ENCODE measurements at places on chromosomes 5 and 9.

- no peak for DNase-seq
- H3K4me3 ChIP-seq: no peak overlapping the region
- no peaks in the 10 kb centered on the region for H3K36me3 ChIP-seq
- H3K27ac ChIP-seq: no peak overlapping the region
- no peaks in the 10 kb centered on the region for H3K27me3 ChIP-seq
These were observed 49.0 kb downstream of the SECISBP2 start for GRCh38 chr9:89367281-89367680.

- H3K27me3 ChIP-seq: no peaks in the 10 kb centered on the region
- no peak for DNase-seq
- peaks cover 6% of the 10 kb centered on the region for H3K4me1 ChIP-seq
- peaks cover 7% of the 10 kb centered on the region for H3K36me3 ChIP-seq
- no peak overlapping the region for H3K27ac ChIP-seq
These were observed 33.1 kb upstream of the TRIM32 start for GRCh38 chr9:116654059-116654355.

GRCh38 chr5:181161534-181162175 lies 14.3 kb downstream of the OR2V2 start:
- H3K4me1 ChIP-seq: peaks cover 16% of the 10 kb centered on the region
- DNase-seq: no peak
- H3K4me3 ChIP-seq: peak overlapping the region; percentile 71
- H3K27me3 ChIP-seq: peaks cover 65% of the 10 kb centered on the region
- H3K36me3 ChIP-seq: no peaks in the 10 kb centered on the region
- no peak overlapping the region for H3K27ac ChIP-seq

DNA sequence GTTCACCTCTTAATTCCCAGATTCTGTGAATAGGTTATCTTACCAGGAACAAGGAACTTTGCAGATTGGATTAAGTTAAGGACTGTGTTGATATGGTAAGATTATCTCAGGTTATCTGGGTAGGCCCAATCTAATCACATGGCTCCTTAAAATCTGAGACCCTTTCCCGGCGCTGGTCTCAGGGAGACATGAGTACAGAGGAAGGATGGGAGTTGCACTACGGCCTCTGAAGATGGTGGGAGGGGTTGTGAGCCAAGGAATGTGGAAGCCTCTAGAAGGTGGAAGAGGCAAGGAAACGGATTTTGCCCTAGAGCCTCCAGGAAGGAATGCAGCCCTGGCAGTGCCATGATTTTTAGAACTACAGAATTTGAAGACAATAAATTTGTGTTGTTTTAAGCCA lies 95.1 kb downstream of the AK8 start:
- H3K36me3 ChIP-seq: peaks cover 6% of the 10 kb centered on the region
- H3K4me1 ChIP-seq: peaks cover 54% of the 10 kb centered on the region
- peak overlapping the region; percentile 62 for H3K27ac ChIP-seq

GRCh38 chr9:125522328-125522725 lies 184.7 kb downstream of the MAPKAP1 start:
- H3K4me1 ChIP-seq: peaks cover 15% of the 10 kb centered on the region
- no peak for DNase-seq
- no peak overlapping the region for H3K4me3 ChIP-seq
- peaks cover 11% of the 10 kb centered on the region for H3K36me3 ChIP-seq

GRCh38 chr9:71602652-71603051 lies 165.7 kb downstream of the CEMIP2 start:
- H3K27ac ChIP-seq: no peak overlapping the region
- no peaks in the 10 kb centered on the region for H3K36me3 ChIP-seq
- DNase-seq: no peak

DNA sequence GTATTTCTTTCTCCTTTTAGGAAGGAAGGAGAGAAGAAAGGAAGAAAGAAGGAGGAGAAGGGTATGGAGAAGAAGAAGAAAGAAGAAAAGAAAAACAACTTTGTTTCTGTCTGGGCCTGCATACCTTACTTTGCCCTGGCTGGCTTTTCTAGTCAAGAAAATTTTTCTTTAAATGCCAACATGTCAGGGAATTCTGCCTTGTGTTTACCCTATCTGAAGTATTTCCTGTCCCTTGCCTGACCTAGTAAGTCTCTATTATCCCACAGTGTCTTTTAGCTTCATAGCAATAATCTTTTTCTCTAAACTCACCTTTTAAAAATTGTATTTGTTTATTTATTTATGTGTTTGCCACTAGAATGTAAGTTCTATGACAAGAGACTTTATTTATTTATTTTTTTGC lies 1864.1 kb downstream of the EFNA5 start:
- peaks cover 5% of the 10 kb centered on the region for H3K36me3 ChIP-seq
- no peak overlapping the region for H3K27ac ChIP-seq
- H3K4me3 ChIP-seq: no peak overlapping the region
- DNase-seq: no peak
- H3K27me3 ChIP-seq: no peaks in the 10 kb centered on the region

DNA sequence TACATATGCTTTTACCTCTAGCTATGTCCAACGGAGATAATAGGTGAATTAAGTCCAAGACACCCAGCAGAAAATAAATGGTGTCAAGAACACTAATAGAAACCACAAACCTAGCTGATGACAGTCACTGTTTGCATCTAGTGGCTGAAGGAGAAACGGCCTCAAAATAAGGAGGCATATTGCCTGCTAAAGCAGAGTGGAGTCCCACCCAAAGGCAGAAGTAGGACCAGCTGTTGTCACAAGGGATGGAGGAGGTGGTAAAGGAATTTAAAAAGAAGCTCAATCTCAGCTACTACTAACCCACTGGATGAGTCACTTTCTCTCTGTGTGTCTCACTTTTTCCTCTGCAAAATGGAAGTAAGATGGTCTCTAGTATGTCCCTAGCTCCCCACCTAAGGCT lies 224.3 kb downstream of the GRIA1 start:
- H3K4me3 ChIP-seq: no peak overlapping the region
- no peak for DNase-seq
- no peaks in the 10 kb centered on the region for H3K27me3 ChIP-seq
- H3K36me3 ChIP-seq: no peaks in the 10 kb centered on the region

GRCh38 chr5:134794082-134794481 lies 35.5 kb downstream of the DDX46 start:
- no peaks in the 10 kb centered on the region for H3K27me3 ChIP-seq
- DNase-seq: no peak
- H3K27ac ChIP-seq: no peak overlapping the region
- peaks cover 86% of the 10 kb centered on the region for H3K36me3 ChIP-seq

Data from nephron progenitor cell (in vitro differentiated cells).